ENCODE measurements at places on chromosomes 11 and 22. TPM values are rescaled to one million over a fixed set of nuclear protein-coding genes. Genes with fewer than 3 reads are reported as not detected.
A peak's percentile ranks its signal among the peaks of the same experiment; 100 is the strongest.

- DNase-seq: no peak
Observed at GRCh38 chr11:87529486-87529885, 491.8 kb downstream of the TMEM135 start.

- peak; percentile 79 for DNase-seq
Observed at GRCh38 chr22:21657360-21658032, 8.3 kb upstream of the PPIL2 start.

Gene CRYAB
- polyA plus RNA-seq: 11,496 TPM

DNA sequence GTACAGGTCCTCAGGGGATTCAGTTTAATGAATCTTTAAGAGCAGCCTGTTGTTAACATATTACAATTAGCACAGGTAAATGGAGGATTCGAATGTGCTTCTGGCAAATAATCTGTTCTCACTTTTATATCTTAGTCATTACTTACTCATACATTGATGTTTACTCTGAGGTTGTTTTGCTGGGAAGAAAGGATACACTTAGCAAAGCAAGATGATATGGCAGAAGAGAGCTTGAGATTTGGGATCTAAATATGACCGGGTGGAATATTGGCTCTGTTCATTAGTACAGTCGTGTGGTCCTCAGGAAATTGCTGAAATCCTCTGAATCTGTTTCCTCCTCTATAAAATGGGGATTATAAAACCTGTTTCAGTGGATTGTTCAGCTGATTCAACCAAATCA lies 59.7 kb downstream of the SPON1 start:
- no peak for DNase-seq

DNA sequence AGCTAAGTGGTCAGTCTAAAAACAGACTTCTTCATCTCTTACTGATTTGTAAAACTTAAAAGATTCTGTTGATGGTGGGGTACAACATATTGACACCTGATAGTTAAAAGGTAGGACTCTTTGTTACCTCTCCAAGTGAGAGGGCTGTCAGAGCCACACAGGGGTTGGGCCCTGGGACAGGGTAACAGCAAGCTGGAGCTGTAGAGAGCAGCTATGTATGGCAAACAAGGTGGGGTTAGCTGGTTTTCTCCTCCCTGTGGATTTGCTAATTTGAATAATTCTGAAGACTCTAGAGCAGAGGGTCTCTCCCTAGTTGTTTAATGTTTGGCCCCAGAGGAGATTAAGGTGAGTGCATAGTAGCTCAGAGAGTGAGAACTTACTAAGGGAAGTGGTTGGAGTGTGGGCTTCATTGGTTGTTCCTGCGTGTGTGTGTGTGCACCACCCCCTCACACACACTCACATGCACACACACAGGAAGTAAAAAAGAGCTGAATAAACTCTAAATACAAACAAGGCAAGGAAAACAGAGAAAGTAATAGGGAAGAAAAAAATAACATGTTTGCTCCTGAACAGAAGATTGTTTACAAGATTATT lies 9.2 kb upstream of the GAS2 start:
- no peak for DNase-seq

Gene C11orf16
- polyA plus RNA-seq: not detected

DNA sequence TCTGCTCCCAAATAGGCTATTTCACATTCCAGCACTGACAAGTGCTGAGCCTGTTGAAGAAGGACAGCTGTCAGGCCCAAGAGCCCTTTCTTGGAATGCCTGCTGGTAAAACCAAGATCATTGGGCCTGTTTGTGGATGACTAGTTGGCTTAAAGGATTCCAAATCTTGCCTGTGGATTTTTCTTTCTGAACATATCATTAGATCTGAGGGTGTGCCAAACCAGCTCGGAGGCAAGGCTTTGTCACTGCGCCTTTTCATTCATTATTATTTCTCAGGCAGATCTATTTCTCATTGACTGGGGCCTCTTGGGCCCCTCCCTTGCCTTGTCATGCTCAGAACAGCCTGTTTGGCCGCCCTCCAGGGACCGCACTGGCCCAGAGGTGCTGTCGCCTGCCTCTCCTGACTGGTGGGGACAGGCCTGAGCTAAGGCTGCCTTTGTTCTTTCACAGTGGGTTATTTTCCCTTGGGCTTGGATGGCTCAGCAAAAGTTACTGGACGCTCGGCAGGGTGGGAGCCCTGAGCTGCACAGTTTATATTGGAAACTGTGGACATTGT lies 222.7 kb upstream of the SESN3 start:
- no peak for DNase-seq

DNA sequence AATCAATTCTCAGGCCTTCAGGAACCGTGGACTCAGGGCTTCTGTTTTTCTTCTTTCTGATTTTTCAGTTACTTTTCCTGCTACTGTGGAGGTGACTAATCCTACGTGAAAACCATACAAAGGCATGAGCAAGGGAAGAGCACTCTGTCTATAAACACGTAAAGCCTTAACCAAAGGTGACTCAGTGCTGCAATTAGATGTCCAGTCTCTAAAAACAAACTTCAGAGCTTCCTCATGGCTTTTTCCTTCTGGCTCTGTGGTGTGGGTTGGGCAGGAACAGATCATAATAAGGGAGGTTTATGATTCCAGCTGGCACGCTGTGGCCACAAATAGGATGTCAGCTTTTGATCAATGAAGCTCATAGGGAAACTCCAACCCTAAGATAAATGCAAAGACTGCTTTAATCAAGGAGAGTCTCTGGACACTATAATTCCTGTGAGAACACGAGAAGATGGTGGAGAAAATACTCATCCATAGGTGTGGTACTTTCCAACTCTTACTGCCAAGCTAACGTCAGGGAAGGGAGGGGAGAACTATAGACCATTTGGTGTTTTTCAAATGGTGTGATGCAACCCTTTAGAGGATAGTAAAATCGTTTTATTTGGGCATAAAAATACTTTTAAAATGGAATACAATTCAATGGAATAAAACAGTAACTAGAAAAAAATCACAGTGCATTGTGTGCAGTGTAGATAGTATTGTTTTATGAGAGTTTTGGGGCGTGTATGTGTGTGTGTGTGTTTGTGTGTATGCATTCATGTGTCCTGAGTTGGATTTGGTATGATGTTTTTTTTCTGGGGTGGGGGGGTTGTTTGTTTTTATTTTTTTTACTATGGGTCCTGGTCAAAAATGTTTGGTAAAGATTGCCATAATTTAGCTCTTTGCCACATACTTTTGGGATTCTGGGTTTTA lies at the start of gene NXPE2:
Gene NXPE2, plus strand, starts transcription at position 403 of the 912 bp plus-strand sequence. Its CDS starts 49 bp downstream, at position 452.
- DNase-seq: no peak

Gene TENM4
- polyA plus RNA-seq: 0.19 TPM

DNA sequence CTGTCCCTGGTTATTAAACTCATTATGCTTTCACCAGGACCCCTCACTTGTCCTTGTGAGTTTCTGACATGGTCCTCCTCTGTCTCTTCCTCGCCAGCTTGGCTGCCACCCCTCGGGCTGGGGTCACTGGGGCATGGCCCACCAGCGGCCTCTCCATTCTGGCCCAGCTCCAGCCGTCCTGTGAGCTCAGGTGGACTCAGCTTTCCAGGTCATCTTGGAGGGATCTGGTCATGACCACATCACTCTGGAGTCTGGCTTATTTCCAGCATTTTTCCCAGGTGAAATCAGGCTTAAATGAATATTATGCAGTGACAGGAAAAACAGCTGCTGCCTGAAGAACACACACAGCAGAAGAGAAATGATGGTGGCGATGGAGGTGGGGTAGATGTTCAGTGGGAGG lies 224.5 kb downstream of the ADAMTS15 start:
- no peak for DNase-seq

Gene ANO3
- 0.01 TPM for polyA plus RNA-seq

- DNase-seq: no peak
Observed at GRCh38 chr11:133889893-133890292, 44.6 kb upstream of the SPATA19 start.

- no peak for DNase-seq
Observed at GRCh38 chr11:35115688-35116030, 23.3 kb upstream of the CD44 start.

Gene PGR
- 0.01 TPM for polyA plus RNA-seq

Gene KIRREL3
- polyA plus RNA-seq: not detected

- DNase-seq: no peak
Observed at GRCh38 chr11:67694875-67695555, 20.6 kb upstream of the ALDH3B2 start.

GRCh38 chr11:23590596-23591308 lies 730.5 kb upstream of the CCDC179 start:
- no peak for DNase-seq

- DNase-seq: peak; percentile 57
Observed at GRCh38 chr11:10809373-10810160, 841 bp upstream of the EIF4G2 start.

Gene OR51B4
- not detected for polyA plus RNA-seq

- no peak for DNase-seq
Observed at GRCh38 chr11:75946531-75947530, 131.8 kb downstream of the UVRAG start.

- DNase-seq: peak; percentile 67
Observed at GRCh38 chr11:76763573-76764346, 19.4 kb upstream of the TSKU start.

- DNase-seq: no peak
Observed at GRCh38 chr11:57815877-57816276, 54.3 kb downstream of the CTNND1 start.

DNA sequence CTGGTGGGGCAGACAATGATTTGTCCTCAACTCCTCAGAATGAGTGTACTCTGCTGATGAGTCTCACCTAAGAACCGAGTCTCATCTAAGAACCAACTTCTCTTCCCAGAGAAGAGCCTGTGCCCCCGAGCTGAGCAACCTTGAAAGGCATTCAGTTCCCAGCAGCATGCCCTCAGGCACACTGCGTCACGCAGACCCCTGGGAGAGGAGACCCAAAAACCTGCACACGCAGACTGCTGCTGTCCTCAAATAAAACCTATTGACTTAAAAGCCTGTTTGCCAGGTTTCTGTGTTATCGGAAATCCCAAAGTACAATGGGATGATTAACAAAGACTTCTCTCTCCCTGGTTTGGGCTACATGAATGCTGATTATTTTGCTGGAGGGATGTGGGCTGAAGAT lies 121.2 kb downstream of the C11orf58 start:
- no peak for DNase-seq

DNA sequence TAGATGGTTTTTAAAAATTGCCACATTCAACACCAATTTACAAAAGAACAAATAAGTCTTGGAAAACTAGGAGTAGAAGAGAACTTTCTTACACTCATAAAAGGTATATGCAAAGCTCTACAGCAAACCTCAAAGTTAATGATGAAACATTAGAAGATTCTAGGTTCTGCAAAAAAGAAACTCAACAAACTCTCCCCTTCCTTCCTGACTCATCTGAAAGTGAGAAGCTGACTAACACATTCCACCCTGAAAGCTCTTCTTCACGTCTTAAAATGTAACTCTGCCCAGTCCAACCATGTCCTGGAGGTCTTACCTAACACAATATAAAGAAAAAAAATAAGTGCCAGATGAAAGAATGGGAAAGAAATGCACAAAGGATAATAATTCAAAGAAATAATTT lies 218.9 kb upstream of the ISX start:
- DNase-seq: no peak

- no peak for DNase-seq
Observed at GRCh38 chr22:45692549-45692948, 20.9 kb downstream of the ATXN10 start.

DNA sequence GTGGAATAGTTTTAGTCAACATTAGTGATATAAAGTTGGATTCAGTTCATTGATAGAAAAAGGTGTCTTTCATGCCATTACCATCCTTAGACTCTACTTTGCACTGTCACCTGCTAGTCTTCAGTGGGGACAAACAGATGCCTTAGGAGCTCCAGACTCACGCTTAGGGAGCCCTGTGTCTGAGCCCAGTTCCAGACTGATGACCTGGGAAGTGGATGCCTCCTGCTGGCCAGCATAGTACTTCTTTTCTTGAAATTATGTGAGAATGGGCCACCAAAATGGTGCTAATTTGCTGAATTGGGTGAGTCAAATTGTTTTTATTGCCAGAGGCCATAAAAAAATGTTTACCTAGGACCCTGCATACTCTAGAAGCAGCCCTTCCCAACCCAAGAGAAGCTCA lies 53.9 kb downstream of the NOX4 start:
- no peak for DNase-seq

Gene OR52I1
- not detected for polyA plus RNA-seq
